ENCODE measurements at places on chromosomes 4 and X.

DNA sequence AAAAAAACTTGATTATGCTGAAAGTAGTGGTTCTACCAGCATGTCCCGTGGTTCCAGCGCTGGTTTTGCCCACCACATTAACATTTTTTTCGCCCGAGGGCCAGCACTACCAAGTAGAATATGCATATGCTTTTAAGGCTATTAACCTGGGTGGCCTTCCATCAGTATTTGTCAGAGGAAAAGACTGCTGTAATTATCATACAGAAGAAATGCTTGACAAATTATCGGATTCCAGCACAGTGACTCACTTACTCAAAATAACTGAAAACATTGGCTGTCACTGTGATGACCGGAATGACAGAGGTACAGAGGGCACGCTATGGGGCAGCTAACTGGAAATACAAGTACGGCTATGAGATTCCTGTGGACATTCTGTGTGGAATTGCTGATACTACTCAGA, 34.6 kb downstream of the PRPS2 start:
- DNase-seq = no peak

- DNase-seq = no peak
These were observed 67.6 kb downstream of the FAM53A start for GRCh38 chr4:1616557-1616930.

- no peak for DNase-seq
These were observed 372.6 kb upstream of the TECRL start for GRCh38 chr4:64781737-64782326.

DNA sequence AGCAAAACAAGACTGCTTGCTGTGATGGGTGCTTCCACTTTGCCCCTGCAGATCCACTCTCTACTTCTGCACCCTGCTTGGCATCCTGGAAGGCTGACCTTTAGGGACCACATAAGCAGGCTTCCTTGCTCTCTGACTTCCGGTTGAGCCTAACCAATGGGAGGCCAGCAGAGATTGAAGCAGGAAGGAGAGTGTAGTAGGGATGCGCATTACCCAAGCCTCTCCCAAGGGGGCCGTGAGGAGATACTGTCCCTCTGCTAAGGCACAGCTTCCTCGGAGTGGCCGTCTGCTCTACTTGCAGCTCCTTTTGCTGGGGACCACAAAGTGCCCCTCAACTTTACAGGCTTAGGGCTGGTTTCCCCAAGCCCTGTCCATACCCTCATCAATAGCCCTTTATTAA, 624.3 kb upstream of the TENM3 start:
- DNase-seq = no peak

DNA sequence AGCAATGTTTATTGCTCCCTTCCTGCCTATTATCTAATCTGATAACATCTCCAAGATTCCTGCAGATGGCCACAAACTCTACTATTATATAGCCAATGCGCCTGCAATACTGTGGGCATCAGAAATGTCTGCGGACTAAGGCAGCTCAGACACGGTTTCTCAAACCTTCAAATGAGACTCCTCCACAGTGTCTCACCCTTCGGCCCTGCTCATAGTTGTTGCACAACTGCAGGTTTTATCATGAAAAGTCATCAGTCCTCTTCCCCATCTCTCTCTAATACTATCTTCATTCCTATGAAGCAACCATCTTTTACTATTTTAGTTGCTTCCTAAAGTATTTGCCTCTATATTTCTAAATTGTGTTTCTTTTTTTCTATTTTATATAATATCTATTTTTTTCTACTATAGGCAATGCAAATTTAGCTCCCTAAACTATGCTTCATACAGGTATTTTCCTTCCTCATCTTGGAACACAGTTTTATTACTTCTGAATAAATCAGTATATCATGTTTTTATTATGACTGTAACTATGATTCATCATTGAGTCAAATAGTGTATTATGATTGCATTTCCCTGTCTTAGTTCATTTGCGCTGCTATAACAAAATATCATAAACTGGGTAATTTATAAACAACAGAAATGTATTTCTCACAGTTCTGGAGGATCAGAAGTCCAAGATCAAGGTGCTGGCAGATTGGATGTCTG, 129.7 kb upstream of the EDNRA start:
- DNase-seq = no peak

GRCh38 chr4:71634364-71634763, 149.5 kb downstream of the GC start:
- no peak for DNase-seq

- DNase-seq = no peak
These were observed 32.8 kb downstream of the ACOX3 start for GRCh38 chr4:8407756-8408155.

- DNase-seq = no peak
These were observed 33.2 kb downstream of the HTT start for GRCh38 chr4:3107691-3108121.

All from activated CD4-positive, CD25-positive, alpha-beta regulatory T cell treated with anti-CD3 and anti-CD28 coated beads, Interleukin-2, amount 50 U/mL, for 16 hours (primary cell).